Fibroblast of the aortic adventitia (primary cell): ENCODE measurements at places on chromosomes 7 and 10.

DNA sequence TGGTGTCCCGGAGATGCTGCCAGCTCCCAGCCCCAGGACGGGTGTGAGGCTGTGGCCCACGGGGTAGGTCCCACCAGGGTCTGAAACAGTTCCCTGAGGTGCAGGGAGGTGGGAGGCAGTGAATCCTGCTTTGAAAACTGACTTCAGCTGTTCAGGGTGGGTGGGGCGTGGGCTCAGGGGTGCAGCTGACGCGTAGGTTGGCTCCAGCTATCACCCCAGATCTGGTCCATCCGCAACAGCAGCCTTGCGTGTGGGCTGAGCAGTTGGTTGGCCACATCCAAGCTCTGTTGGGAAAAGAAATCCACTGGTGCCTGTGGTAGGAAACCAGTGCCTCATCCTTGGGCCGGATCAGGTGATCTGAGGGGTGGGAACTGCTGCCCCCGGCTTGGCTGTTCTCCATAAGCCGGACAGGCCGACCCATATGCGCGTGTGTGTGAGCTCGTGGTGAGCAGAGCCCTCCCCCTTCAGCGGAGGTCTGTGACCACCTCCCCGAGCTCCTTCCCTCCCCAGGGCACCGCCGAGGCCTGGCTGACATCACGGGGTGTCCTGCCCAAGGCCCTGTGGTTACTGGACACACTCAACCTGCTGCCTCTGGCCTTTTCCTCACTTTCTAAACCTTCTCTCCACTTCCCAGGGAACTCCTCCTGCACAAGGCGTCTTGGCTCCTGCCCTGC is 15.4 kb upstream of the FAM20C start:
- DNase-seq, result no peak

GRCh38 chr10:3745521-3745920 is 39.5 kb downstream of the KLF6 start:
- no peak for DNase-seq

DNA sequence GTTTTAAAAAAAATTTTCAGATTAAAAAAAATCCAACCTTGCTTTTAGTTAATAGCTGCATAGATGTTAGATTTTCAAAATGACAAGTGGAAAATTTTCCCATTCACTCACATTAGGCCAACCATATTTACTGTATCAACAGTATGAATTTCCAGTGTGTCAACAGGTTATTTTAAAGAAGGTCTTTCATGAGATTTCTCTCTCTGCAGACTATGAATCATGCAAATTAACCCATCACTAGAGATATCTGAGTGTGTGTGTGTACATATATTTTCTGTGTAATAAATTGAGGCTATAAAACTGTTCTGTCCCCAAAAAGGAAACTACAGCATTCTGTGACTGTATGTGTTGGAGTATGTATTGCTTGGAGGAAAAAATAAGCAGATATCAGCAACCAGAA is 305.6 kb downstream of the ARL4A start:
- DNase-seq, result no peak

GRCh38 chr7:42924223-42924838 is 7.6 kb downstream of the PSMA2 start:
- no peak for DNase-seq

DNA sequence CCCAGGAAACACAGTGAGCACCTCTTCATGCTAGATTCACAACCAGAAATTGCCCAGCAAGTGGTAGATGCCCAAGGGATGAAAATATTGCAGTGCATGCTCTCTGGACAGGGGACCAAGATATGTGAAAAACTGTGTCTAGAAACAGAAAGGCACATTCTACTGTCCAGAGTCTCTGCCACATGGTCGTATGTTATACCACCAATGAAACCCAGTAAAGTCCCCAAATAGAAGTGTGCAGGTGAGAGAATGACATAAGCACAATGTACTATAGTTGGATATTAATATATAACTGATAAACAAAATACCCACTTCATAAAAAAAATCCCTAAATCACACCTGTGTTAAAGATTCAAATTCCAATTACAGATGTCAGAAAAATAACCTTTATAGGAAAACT is 43.8 kb downstream of the RASGEF1A start:
- DNase-seq, result no peak
